ENCODE measurements at places on chromosomes 4 and X. TPM values are rescaled to one million over a fixed set of nuclear protein-coding genes. Genes with fewer than 3 reads are reported as not detected.

SCRG1 gene
- 4.3 TPM for total RNA-seq

ADH1A gene
- total RNA-seq, result not detected

GPR143 gene
- total RNA-seq, result 1.8 TPM

SPATA18 gene
- 19.0 TPM for total RNA-seq

F8A3 gene
- total RNA-seq, result not detected

CHRNA9 gene
- total RNA-seq, result 2.8 TPM

PLXNA3 gene
- total RNA-seq, result 117 TPM

MAGEA10 gene
- total RNA-seq, result not detected

MAGEA11 gene
- not detected for total RNA-seq

TIGD4 gene
- 0.23 TPM for total RNA-seq

SLITRK4 gene
- 3.7 TPM for total RNA-seq

CXCL6 gene
- total RNA-seq, result 18.5 TPM

TAF7L gene
- 0.27 TPM for total RNA-seq

SLC9B1 gene
- 0.36 TPM for total RNA-seq

SPANXN3 gene
- total RNA-seq, result not detected

MAP3K15 gene
- total RNA-seq, result 1.2 TPM

GAB1 gene
- total RNA-seq, result 13.6 TPM
